ENCODE measurements at places on chromosomes 1 and 21. TPM values are rescaled to one million over a fixed set of nuclear protein-coding genes. Genes with fewer than 3 reads are reported as not detected.
A peak's percentile ranks its signal among the peaks of the same experiment; 100 is the strongest.

DNA sequence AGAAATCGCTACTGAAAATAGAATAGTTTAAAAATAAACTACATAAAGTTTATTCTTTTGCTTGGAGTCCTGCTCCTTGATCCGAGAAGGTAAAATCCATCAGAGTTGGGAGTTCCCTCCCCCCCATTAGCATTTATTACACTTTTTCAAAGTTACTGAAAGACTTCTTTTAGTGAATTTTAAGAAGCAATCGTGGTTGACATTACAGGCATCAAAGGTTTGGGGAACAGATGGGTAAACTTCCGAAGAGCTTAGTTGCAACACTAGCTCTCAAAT lies 31.0 kb upstream of the NFIA start:
- DNase-seq, result no peak
- H3K4me1 ChIP-seq, result peaks cover 43% of the 10 kb centered on the region
- peak overlapping the region; percentile 91 for H3K4me3 ChIP-seq
- no peaks in the 10 kb centered on the region for H3K27me3 ChIP-seq
- no peaks in the 10 kb centered on the region for H3K36me3 ChIP-seq

GRCh38 chr1:218865591-218865990 lies 308.1 kb upstream of the LYPLAL1 start:
- no peaks in the 10 kb centered on the region for H3K27me3 ChIP-seq
- peak; percentile 64 for DNase-seq
- no peak overlapping the region for H3K27ac ChIP-seq
- H3K36me3 ChIP-seq, result no peaks in the 10 kb centered on the region
- no peak overlapping the region for H3K4me3 ChIP-seq

GRCh38 chr1:159933347-159933746 lies 8.0 kb upstream of the TAGLN2 start:
- no peak for DNase-seq
- no peaks in the 10 kb centered on the region for H3K27me3 ChIP-seq
- H3K27ac ChIP-seq, result no peak overlapping the region
- H3K4me1 ChIP-seq, result peaks cover 3% of the 10 kb centered on the region

DNA sequence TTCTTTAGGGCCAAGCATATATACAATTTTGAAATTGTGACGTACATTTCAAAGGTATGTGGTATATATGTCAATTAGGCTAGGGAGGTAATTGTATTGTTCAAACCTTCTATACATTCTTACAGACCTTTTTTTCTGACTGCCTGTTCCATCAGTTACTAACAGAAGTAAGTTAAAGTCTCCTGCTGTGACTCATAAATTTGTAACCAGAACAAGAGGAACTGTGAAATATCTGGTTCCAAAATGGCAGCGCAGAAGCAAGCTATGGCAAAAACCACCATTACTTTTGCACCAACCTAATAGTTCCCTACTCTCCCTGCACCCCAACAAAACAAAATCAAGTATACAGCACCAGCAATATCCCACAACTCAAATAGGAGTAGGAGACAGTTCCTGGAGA lies 93.6 kb downstream of the ENAH start:
- no peak overlapping the region for H3K27ac ChIP-seq
- H3K27me3 ChIP-seq, result no peaks in the 10 kb centered on the region
- DNase-seq, result no peak
- H3K36me3 ChIP-seq, result no peaks in the 10 kb centered on the region

DNA sequence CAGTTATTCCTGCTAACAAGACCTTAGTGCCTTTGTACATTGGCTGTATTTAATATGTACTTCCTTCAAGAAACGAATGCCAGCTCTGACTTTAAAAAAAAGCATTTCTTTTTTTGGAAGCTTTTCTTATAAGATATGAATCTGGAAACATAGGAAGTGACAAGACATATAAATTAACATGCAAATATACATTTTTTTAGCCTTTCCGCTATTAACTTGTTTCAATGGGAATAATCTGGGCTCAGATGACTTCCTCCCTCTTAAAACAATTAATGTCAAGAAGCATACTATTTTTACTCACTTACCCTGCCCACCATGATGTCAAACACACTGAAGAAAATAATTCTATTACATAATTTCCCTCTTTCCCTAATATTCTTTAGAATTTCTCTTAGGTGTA lies 1.4 kb downstream of the DENND1B start:
- H3K4me3 ChIP-seq, result peak overlapping the region; percentile 75
- DNase-seq, result no peak
- H3K27me3 ChIP-seq, result no peaks in the 10 kb centered on the region
- peak overlapping the region; percentile 90 for H3K27ac ChIP-seq
- H3K36me3 ChIP-seq, result no peaks in the 10 kb centered on the region
- H3K4me1 ChIP-seq, result peaks cover 10% of the 10 kb centered on the region

GRCh38 chr1:76824106-76824505 lies 43.2 kb upstream of the ST6GALNAC5 start:
- no peaks in the 10 kb centered on the region for H3K36me3 ChIP-seq
- no peak for DNase-seq
- no peak overlapping the region for H3K4me3 ChIP-seq
- H3K27ac ChIP-seq, result no peak overlapping the region

GRCh38 chr1:9589144-9589718 lies 520 bp downstream of the TMEM201 start:
- H3K4me3 ChIP-seq, result peak overlapping the region; percentile 69
- H3K27me3 ChIP-seq, result no peaks in the 10 kb centered on the region
- peaks cover 29% of the 10 kb centered on the region for H3K4me1 ChIP-seq
- DNase-seq, result peak; percentile 37
- H3K36me3 ChIP-seq, result no peaks in the 10 kb centered on the region

GRCh38 chr1:165565751-165566490 lies 22.1 kb downstream of the LRRC52 start:
- H3K4me1 ChIP-seq, result peaks cover under 1% of the 10 kb centered on the region
- no peaks in the 10 kb centered on the region for H3K36me3 ChIP-seq
- H3K27ac ChIP-seq, result no peak overlapping the region
- no peak overlapping the region for H3K4me3 ChIP-seq
- DNase-seq, result no peak

DNA sequence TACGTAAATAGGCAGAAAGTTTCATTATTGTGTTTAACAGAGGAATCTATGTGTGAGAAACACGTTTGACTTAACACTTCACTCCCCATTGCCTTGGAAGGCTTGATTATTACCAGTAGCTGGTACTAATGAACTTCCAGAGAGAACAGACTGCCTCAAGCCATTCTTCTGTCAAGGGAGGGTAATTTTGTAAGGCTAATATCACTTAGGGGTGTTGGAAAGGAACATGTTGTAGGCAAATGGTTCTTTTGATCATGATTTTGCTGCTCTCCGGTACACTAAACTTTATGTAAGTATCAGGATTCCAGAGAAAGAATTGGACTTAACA lies 1.8 kb downstream of the LAMC1 start:
- H3K27me3 ChIP-seq, result no peaks in the 10 kb centered on the region
- peak overlapping the region; percentile 87 for H3K4me3 ChIP-seq
- H3K36me3 ChIP-seq, result no peaks in the 10 kb centered on the region
- no peak for DNase-seq
- H3K27ac ChIP-seq, result peak overlapping the region; percentile 99
- H3K4me1 ChIP-seq, result peaks cover 14% of the 10 kb centered on the region

DNA sequence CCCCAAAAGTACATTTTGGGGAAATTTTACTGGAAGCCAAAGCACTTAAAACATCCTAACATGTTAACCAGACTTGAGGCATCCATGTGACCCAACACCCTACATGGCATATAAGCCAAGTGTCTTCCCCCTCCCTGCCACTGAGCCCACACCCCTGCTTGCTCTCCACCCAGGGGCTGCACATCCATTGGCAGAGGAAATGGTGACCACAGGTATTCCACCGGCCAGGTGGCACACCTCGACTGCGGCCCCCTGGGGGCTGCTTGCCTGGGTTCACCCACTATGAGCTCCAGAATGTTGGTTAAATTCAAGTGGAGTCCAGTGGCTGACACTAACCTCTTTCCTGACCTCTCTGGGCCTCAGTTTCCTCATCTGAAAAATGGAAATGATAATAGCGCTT lies 64.4 kb upstream of the FAM20B start:
- DNase-seq, result no peak
- peaks cover 4% of the 10 kb centered on the region for H3K4me1 ChIP-seq
- H3K27ac ChIP-seq, result no peak overlapping the region
- no peaks in the 10 kb centered on the region for H3K27me3 ChIP-seq
- no peaks in the 10 kb centered on the region for H3K36me3 ChIP-seq

GRCh38 chr21:39518847-39519210 lies 67.1 kb downstream of the SH3BGR start:
- no peak for DNase-seq
- H3K4me3 ChIP-seq, result no peak overlapping the region
- no peak overlapping the region for H3K27ac ChIP-seq
- no peaks in the 10 kb centered on the region for H3K4me1 ChIP-seq
- no peaks in the 10 kb centered on the region for H3K36me3 ChIP-seq

GRCh38 chr1:10380594-10381275 lies 18.1 kb upstream of the PGD start:
- peaks cover 32% of the 10 kb centered on the region for H3K4me1 ChIP-seq
- H3K4me3 ChIP-seq, result no peak overlapping the region
- DNase-seq, result peak; percentile 73
- H3K27ac ChIP-seq, result peak overlapping the region; percentile 28
- no peaks in the 10 kb centered on the region for H3K27me3 ChIP-seq
- H3K36me3 ChIP-seq, result no peaks in the 10 kb centered on the region

- peak; percentile 59 for DNase-seq
- H3K4me3 ChIP-seq, result no peak within 1 kb of the TSS
- no peak within 1 kb of the TSS for H3K27ac ChIP-seq
- H3K4me1 ChIP-seq, result peaks cover 17% of the 10 kb centered on the region
Measured at GRCh38 chr1:203186446-203187303, at the start of gene CHI3L1. CHI3L1 (minus strand) TSS chr1:203186704; CDS start chr1:203186623, 81 bp downstream.

- H3K4me1 ChIP-seq, result no peaks in the 10 kb centered on the region
- no peaks in the 10 kb centered on the region for H3K36me3 ChIP-seq
- no peak overlapping the region for H3K27ac ChIP-seq
- H3K27me3 ChIP-seq, result no peaks in the 10 kb centered on the region
- H3K4me3 ChIP-seq, result no peak overlapping the region
Measured at GRCh38 chr1:202230939-202231645, 37.5 kb downstream of the LGR6 start.

DNA sequence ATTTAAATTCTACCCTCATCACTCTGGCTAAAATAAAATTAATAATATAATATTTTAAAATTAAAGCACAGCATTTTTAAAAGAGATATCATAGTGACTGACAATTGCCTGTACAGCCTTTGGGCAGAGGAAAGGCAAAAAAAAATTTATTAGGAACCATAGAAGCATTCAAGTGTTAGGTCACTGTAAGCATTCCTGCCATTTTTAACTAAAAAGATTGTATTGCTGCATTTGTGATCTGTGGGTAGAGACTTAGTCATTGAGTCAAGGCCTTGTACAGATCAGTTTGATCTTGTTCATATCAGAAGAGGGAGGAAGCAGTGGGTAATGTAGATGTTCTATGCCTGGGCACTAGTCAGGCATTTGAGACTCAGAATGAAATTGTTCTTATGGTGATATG lies 109.9 kb downstream of the LYPLAL1 start:
- no peaks in the 10 kb centered on the region for H3K36me3 ChIP-seq
- H3K4me1 ChIP-seq, result no peaks in the 10 kb centered on the region
- H3K27me3 ChIP-seq, result no peaks in the 10 kb centered on the region

DNA sequence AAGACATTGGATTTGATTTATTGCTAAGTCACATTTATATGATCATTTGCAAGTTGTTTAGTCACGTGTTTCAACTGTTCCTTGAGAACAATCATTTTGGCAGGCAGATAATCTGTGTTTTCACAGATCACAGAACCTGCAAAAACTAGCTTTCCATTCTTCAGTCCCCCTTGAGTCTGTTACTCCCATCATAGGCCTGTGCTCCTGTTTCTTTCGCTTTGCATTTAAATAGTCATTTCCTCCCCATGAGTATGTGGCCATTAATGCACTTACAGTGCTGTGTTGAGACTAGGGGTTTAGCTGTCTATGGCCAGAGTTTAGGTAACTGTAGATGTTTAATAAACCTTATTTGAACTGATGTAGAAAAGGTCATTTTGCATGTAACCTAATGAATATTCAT lies 214.5 kb downstream of the PATJ start:
- H3K36me3 ChIP-seq, result no peaks in the 10 kb centered on the region
- no peak for DNase-seq
- H3K4me1 ChIP-seq, result peaks cover under 1% of the 10 kb centered on the region
- H3K4me3 ChIP-seq, result no peak overlapping the region

- no peak overlapping the region for H3K27ac ChIP-seq
- H3K4me1 ChIP-seq, result peaks cover 2% of the 10 kb centered on the region
- DNase-seq, result no peak
- no peak overlapping the region for H3K4me3 ChIP-seq
- no peaks in the 10 kb centered on the region for H3K27me3 ChIP-seq
- H3K36me3 ChIP-seq, result no peaks in the 10 kb centered on the region
Measured at GRCh38 chr1:169886931-169887330, 6.8 kb downstream of the SCYL3 start.

DNA sequence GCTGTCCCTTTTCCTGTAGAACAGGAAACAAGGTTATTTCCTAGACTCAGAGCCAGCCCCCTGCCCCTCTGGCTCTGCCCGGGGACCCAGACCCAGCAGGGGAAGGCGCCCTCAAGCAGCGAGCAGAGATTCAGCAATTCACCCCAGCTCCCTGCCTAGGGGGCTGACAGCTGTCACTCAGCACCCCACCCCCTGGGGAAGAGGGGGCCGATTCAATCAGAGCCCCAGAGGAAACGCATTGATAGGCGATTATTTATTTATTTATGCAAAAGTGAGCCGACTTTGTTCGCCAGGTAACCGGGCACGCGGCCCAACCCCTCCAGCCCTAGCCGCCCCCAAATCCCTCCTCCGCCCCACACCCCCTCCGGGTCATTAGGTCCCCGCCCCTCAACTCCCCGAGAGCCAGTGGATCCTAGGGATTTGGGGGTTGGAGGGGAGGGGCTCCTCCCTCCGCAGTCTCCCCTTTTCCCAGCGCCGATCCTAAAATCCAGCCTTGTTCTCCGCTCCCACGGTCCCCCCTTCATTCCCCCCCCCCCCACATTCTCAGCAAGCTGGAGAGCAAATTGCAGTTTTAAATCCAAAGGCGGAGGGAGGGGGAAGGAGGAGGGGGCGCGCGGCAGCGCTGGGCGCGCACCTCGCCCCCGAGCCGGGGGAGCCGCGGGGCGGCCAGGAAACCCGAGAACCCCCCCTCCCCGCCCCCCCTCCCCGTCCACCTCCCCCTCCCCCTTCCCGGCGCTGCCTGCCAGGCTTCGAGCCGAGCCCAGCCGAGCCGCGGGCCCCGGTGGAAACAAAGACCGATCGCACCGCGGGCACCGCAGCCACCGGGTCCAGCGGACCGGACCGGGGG lies 1.3 kb downstream of the AHDC1 start:
- H3K27me3 ChIP-seq, result no peaks in the 10 kb centered on the region
- peak overlapping the region; percentile 91 for H3K27ac ChIP-seq
- peak overlapping the region; percentile 85 for H3K4me3 ChIP-seq

LCE2C gene
- polyA plus RNA-seq, result not detected

AKT3 gene
- polyA plus RNA-seq, result 32.3 TPM

FRRS1 gene
- 1.7 TPM for polyA plus RNA-seq

PRDM15 gene
- 8.2 TPM for polyA plus RNA-seq

CAPZB gene
- polyA plus RNA-seq, result 502 TPM

TCHHL1 gene
- not detected for polyA plus RNA-seq

PPCS gene
- 44.9 TPM for polyA plus RNA-seq

C1QTNF12 gene
- polyA plus RNA-seq, result 2.7 TPM

CD53 gene
- polyA plus RNA-seq, result 22.4 TPM

NCF2 gene
- polyA plus RNA-seq, result 7.8 TPM

RCSD1 gene
- polyA plus RNA-seq, result 14.1 TPM

UMODL1 gene
- polyA plus RNA-seq, result 6.8 TPM

VWA5B1 gene
- polyA plus RNA-seq, result 16.2 TPM
